ENCODE measurements at places on chromosomes 4 and X.
A peak's percentile ranks its signal among the peaks of the same experiment; 100 is the strongest.

- DNase-seq, result no peak
Measured at GRCh38 chr4:147772459-147772969, 40.6 kb downstream of the ARHGAP10 start.

DNA sequence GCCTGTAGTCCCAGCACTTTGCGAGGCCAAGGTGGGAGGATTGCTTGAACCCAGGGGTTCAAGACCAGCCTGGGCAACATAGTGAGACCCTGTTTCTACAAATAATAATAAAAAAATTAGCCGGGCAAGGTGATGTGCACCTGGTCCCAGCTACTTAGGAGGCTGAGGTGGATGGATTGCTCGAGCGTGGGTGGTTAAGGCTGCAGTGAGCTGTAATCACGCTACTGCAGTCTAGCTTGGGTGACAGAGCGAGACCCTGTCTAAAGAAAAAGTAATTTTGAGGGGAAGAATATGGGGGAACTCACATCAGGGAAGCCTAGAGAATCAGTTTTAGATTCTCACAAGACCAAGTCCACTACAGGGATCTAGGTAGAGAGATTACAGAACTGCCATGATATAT, 28.9 kb upstream of the LCORL start:
- no peak for DNase-seq

- DNase-seq, result no peak
Measured at GRCh38 chrX:1244164-1245076, 24.2 kb upstream of the CSF2RA start.

DNA sequence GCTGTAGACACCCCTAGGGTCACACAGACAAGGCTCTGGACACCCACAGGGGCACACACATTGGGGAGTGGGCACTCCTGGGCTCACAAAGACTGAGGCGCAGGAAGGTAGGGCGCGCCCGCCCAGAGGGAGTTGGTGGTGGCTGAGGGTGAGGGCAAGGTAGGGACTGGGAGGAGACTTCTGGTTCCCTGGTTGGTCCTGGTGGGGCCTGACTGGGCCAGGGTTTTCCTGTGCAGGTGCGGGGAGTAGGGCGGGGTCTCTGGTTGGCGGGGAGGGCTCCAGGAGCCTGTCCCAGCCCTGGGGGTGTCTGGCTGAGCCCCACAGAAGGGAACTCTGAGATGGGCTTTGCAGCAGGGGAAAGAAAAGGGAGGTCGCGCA, 6.7 kb upstream of the WAS start:
- DNase-seq, result peak; percentile 68

DNA sequence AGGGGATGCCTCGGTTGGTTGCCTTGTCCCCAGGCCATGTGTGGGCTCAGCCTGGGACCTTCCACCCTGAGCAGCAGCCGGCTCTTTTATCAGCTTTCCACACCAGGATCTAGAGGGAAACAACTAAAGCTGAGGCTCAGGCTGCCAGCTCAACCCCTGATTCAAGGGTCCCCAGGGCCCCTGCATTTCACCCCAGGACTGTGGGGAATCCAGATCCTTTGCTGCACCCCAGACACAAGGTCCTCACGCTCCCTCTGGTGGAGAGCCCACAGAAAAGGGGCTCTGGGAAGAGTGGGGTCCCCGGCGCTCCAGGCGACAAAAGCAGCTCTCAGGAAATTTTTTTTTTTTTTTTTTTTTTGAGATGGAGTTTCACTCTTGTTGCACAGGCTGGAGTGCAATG, 64.3 kb downstream of the ZFYVE28 start:
- DNase-seq, result peak; percentile 56

DNA sequence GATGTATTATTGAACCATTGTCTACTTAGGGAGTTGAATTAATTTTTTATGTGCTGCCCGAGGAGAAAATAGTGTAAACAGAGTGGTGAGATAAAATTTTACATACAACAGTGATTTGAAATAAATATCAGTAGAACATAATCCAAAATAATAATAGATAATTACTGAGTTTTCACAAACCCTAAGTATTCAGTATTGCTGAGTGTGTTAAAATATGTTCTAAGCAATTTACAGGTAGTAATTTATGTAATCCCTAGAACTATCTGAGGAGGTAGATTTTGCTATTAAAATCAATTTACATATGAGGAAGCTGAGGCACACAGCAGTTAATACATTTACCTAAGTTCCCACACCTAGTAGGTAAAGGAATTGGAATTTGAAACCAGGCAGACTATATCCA, 134.7 kb upstream of the FAT1 start:
- no peak for DNase-seq

Measured in right cardiac atrium (tissue), 5 donors.